ENCODE measurements at places on chromosomes 13 and 19.
A peak's percentile ranks its signal among the peaks of the same experiment; 100 is the strongest.

DNA sequence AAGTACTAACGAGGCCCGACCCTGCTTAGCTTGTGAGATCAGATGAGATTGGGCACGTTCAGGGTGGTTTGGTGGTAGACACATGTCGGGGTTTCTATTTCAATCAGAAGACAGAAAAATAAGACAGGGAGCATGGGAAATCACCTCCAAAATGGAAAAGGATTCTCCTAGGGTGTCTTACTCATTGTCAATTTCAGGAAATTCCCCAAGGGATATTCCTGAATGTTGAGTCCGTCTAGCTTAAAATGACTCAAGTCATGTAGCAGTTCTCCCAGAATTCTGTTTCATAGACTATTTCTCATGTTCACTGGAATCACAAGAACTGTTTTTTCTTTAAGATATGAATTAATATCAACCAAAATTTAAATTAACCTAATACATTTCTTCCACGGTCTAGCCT, 380.1 kb downstream of the EFNB2 start:
- peak; percentile 70 for DNase-seq

- DNase-seq, result peak; percentile 67
Observed at GRCh38 chr19:55172741-55173140, 6.3 kb upstream of the DNAAF3 start.

GRCh38 chr19:54189145-54189734, at the start of gene MBOAT7:
MBOAT7 (minus strand) TSS chr19:54189580; CDS start chr19:54188508, 1,072 bp downstream.
- no peak for DNase-seq

DNA sequence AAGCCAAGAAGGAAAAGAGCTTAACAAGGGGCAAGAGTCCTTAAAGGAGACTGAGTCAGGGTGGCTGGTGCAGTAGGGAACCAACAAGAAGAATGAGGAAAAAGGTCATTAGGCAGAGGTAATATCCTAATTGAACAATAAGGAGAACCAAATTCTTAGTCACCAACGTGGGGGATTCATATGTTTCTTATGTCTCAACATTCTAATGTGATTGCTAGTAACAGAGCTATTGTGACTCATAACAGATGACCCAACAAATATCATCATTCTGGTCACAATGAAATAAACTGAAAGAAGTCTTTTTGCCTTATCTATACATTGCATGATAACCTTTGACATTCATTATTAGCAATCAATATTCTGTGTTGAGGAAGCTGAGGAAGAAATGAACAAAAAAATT, 101.6 kb downstream of the RAP2A start:
- peak; percentile 75 for DNase-seq

- no peak for DNase-seq
Observed at GRCh38 chr13:77620138-77620537, 77.3 kb upstream of the SLAIN1 start.

- no peak for DNase-seq
Observed at GRCh38 chr13:78875792-78876580, 217.0 kb upstream of the OBI1 start.

DNA sequence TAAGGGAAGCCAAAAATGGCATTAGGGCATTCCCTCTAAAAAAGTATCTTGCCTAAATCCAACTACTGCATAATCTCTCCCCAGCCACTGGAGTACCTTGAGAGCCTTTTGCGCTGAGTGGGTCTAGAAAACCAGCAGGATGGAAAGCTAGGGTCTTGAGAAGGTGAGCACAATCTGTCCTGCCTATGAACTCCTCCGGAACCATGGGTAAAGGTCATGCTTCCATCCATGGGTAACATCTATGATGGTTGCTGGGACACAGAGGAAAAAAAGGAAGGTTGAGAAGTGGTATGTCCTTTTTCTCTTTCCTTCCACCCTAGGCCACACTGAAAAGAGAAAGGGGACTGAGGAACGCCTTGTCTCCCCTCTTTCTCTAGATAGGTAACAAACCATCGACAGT, 52.4 kb downstream of the ZNF676 start:
- no peak for DNase-seq

GRCh38 chr13:60931858-60932546, 483.6 kb downstream of the PCDH20 start:
- no peak for DNase-seq

- no peak for DNase-seq
Observed at GRCh38 chr13:82905071-82905470, 977.2 kb downstream of the SLITRK1 start.

- DNase-seq, result peak; percentile 21
Observed at GRCh38 chr13:70960841-70961443, 852.7 kb upstream of the KLHL1 start.

- no peak for DNase-seq
Observed at GRCh38 chr13:41547251-41548000, 90.1 kb downstream of the RGCC start.

DNA sequence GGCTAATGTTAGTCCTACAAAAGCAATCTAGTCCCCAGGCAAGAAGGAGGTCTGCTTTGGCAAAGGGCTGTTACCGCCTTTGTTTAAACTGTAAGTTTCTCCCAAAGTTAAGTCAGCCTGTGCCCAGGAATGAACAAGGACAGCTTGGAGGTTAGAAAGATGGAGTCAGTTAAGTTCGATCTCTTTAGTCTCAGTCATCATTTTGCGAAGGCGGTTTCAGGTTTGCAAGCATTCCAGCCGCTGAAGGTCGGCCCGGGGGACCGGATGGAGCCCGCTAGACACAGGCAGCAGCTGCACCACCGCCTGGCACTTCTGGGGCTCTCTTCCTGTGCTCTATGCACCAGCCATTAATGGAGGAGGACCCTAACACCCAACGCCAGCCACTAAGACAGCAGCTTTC, 91.3 kb downstream of the STK24 start:
- DNase-seq, result no peak

- DNase-seq, result no peak
Observed at GRCh38 chr19:13104360-13104847, 1.7 kb upstream of the LYL1 start.

DNA sequence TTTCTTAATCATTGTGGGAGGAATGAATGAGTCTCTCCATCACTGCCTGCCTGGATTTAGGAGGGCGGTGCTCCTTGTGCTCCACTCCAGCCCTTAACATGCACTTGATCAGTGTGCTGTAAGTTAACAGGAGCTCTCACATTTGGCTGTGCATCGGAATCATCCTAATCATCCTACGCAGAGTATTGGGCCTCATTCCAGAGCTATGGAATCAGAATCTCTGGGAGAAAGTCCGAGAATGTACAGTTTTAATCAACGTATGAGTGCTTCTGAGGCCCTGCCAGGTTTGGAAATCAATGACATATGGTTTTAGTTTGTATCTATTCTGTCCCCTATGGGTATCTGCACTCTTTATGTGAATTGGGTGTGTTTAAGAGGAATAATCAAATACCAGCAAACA, 34.9 kb upstream of the DCLK1 start:
- DNase-seq, result peak; percentile 86

DNA sequence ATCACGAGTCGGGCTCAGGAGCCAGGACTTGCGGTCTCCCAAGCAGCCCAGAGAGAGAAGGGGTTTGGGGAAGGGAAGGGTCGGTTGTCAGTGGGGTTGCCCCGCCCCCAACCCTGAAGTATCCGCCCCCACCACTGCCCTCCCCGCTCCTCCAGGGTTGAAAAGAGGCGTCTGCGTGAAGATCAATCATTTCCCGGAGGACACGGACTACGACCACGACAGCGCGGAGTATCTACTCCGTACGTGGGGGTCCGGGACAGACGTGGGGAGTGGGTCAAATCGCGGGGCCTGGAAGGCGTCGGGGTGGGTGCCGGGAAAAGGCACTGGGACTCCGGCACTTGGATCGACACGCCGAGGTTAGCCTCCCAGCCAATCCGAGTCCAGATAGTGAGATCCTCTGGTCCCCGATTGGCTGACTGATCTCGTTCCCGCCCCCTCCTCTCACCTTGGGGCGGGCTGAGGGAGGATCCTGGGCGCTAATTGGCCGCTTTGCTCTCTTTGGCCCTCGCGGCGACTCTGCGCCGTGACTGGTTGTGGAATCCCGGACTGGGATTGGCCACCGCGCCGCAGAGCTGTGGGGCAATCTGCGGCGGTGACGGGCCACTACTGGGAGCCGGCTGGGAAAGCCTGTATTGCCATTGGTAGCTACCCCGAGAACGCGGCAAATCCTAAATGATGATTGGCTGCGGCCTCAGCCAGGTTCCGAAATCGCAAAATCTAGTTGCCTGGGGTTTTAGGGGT, 13.3 kb upstream of the CACNG6 start:
- DNase-seq, result peak; percentile 82

DNA sequence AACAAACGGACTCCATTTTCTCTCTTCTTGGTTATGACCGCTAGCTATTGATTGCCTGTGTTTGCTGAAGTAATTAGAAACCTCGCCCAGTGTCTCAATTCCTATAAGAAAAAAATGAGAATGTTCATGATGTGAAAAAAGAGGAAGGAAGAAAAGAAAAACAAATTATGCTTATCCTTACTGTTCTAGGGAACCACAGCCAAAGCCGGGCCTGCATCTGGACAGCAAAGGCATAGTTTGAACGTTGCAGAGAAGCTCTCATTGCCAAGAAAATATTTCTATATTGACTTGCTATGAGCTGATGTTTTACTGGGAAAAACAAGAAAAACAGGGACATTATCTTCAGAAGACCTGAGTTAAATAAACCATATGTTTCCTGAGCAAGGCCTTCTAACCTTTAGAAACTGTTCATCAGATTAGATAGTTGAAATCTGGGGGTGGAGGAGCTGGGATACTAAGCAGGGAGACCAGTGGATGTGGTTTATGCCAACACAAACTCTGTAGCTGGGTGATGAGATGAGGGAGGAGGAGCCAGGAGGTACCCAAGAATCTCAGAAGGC, 55.0 kb downstream of the EFNB2 start:
- no peak for DNase-seq

DNA sequence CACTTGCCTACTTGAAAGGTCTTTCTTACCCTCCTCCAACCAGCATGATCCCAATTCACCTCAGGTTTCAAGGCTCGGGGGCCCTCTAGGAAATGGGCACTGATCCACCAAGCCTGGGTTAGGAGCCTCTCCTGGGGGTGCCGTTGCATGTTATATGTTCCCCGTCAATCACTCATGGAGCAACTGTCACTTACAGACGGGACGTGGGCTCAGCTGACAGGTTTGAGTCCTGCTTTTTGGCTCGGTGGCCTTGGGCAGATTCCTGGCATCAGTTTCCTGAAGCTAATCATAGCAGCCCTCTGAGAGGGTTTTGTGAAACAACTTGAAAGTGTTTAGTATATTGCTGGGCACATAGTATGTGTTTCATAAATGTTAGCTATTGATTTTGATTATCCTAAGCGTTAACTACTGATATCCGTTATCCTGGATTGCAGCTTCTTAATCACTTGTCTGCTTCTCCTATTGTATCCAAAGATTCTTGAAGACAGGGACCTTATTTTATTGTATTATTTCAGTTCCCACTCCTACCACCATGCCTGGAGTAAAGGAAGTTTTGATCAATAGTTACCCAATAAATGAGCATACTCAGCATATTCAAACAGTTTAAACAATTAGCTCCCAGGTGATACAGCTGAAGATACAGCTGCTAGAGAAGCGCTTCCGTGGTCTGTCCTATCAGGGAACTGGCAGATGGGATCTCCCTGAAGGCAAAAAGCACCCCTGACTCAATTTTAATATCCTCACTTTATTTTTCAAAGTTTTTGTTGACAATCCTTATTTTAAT, 57.9 kb downstream of the RFC3 start:
- DNase-seq, result no peak

DNA sequence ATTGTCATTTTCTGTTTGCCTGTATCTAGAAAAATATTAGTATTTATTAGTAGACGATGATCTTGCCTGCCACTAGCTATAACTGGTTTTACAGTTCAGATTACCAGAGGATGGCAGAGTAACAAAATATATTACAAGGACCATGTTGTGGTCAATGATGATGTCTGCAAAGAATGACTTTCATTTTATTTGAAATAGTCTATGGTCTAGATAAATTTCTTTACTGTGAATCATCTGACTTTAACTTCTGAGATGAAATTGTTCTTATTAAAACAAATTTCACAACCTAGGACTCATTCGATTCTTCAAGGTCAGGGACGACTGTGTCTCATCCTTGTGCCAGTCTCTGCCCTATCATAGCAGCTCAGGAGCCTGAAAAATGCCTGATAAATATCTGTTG, 637.8 kb upstream of the KLF12 start:
- DNase-seq, result peak; percentile 87

DNA sequence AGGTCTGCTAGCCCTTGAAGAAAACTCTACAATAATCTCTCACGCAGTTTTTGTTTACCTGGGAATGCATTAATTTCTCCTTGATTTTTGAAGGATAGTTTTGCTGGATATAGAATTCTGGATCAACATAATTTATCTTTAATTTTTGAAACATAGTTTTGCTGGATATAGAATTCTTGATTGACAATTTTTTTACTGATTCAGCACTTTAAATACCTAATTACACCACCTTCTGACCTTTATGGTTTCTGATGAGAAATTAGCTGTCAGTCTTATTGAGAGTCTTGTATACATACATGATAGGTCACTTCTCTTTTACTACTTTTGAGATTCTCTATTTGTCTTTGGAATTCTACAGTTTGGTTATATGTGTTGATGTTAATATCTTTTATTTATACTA, 741.6 kb downstream of the FGF9 start:
- DNase-seq, result no peak

DNA sequence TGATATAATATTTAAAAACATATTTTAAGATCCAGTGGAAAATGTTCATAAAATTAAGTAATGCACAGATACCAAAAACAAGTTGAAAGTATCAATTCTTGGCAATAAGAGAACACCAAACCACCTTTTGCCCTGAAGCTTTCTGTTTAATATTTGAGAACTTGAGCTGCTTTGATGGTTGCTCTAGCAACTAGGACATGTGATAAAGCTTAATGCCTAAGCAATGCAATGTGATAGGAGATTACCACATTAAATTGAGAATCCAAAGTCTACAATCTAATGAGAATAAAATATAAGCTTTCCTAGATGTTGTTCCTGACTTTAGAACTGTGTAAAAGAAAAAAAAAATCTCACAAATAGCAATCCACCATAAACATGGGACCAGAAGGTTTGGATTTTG, 1367.5 kb upstream of the PCDH9 start:
- DNase-seq, result no peak

DNA sequence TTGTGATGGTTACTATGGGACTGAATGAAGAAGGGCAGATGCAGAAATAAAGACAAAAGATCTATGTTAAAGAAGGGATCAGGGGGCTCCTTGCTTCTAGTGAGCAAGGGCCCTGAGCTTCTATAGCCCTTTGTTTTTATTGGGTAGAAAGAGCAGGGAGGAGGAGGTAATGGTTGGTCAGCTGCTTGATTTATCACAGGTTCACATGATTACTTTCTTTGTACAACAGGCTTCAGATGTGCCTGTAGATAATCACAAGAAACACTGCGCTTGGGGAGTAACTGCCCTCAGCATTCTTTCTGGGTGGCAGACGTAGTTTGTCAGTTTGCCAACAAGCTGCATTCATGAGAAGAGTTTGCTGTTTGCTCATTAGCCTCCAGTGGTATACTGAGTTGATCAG, 4.8 kb upstream of the ZNF439 start:
- DNase-seq, result no peak

- DNase-seq, result peak; percentile 24
Observed at GRCh38 chr13:25943658-25944057, 108.2 kb downstream of the SHISA2 start.

GRCh38 chr19:48735031-48735615, 5.3 kb downstream of the RASIP1 start:
- DNase-seq, result no peak

GRCh38 chr19:1057176-1057855, 9.7 kb upstream of the ARHGAP45 start:
- peak; percentile 53 for DNase-seq
